ENCODE measurements at places on chromosomes 6 and 20.
A peak's percentile ranks its signal among the peaks of the same experiment; 100 is the strongest.

- no peak for DNase-seq
Measured at GRCh38 chr6:90315986-90316385, 19.3 kb upstream of the BACH2 start.

DNA sequence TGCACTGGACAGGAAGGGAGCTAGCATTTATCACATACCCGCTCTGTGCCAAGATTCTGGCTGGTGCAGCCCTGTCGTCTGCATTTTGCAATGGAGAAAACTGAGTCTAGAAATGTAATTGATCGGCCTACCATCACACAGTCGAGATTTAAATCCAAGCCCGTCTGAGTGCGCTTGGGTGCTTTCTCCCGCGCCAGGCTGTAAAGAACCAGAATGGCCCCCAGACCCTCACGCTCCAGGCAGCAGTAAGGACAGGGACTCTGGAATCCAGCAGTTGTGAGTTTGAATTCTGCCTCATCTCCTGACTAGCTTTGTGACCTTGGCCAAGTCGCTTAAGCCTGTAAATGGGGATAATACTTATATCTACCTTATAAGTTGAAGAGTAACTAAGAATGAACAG lies 10.8 kb downstream of the DYNLRB1 start:
- no peak for DNase-seq

DNA sequence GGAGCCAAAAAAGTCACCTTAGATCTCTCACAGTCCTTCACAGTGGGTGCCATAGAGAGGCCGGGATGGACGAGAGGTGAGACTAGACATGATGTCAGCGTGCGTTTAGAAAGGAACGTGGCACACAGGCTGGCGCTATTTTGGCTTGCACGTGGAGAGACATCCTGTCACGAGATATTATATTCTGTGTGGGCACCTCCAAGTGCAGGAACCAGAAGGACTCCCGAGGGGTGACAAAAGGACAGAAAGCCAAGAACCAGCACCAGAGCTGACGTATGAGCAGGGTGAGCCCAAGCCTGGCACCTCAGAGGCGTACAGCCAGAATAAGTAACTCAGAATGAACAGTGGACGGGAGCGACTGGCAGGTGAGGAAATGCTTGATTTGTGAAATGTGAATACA lies 49.9 kb upstream of the QKI start:
- DNase-seq: no peak

GRCh38 chr6:37004044-37004980 lies 1.1 kb upstream of the FGD2 start:
- no peak for DNase-seq

DNA sequence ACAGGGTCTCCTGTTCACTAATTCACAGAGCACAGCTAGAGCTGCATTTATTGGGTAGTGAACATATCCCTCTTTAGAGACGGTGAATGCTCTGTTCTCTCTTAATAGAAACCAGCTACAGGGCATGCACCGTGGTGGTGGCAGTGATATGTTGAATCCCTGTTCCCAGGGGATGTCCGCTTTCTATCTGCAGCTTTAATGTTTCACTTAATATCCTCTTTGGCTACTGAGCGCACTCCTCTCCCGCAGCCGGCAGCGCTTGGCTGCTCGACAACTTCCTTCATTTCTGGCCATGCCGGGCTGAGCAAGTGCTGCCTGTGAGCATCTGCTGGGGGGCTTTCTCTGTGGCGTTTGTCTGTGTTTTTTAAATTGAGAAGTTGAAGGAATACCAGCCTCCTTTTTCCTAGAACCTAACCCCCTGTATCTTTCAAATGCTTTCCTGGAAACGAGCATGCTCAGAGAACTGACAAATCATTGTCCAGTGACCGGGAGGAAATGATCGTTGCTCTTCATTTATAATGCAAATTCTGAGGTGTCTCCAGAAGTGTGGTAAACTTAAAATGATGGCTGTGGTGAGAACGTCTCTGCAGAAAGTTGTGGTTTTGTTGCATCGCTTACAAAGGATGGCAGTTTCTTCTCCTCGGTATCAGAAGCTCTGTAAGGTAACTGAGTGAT lies 297.9 kb downstream of the UTRN start:
- peak; percentile 55 for DNase-seq
